Foreskin melanocyte (primary cell): ENCODE measurements at places on chromosomes 2 and 18.
A peak's percentile ranks its signal among the peaks of the same experiment; 100 is the strongest.

DNA sequence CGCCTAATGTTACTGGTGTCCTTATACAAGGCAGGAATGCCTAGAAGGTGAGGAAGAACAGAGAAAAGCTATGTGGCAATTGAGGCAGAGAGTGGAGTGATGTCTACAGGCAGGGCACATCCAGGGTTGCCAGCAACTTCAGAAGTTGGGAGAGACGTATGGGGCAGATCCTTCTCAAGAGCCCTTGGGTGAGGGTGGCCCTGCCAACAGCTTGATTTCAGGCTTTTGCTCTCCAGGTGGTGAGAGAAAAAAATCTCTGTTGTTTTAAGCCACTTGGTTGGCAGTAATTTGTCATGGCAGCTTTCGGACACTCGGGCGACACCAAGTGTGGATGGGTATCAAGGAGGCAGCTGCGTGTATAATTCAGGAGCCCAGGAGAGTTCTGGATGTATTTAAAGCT lies 217.4 kb upstream of the SMIM21 start:
- no peak for DNase-seq

GRCh38 chr18:905307-905947 lies 756 bp downstream of the ADCYAP1 start:
- no peak for DNase-seq

- peak; percentile 45 for DNase-seq
Observed at GRCh38 chr2:84314901-84315330, 144.2 kb downstream of the SUCLG1 start.

GRCh38 chr2:111099402-111099801 lies 21.3 kb upstream of the BCL2L11 start:
- peak; percentile 77 for DNase-seq

- DNase-seq: no peak
Observed at GRCh38 chr2:159960414-159960813, 102.0 kb downstream of the PLA2R1 start.

GRCh38 chr2:5285872-5286769 lies 406.1 kb upstream of the SOX11 start:
- DNase-seq: no peak

DNA sequence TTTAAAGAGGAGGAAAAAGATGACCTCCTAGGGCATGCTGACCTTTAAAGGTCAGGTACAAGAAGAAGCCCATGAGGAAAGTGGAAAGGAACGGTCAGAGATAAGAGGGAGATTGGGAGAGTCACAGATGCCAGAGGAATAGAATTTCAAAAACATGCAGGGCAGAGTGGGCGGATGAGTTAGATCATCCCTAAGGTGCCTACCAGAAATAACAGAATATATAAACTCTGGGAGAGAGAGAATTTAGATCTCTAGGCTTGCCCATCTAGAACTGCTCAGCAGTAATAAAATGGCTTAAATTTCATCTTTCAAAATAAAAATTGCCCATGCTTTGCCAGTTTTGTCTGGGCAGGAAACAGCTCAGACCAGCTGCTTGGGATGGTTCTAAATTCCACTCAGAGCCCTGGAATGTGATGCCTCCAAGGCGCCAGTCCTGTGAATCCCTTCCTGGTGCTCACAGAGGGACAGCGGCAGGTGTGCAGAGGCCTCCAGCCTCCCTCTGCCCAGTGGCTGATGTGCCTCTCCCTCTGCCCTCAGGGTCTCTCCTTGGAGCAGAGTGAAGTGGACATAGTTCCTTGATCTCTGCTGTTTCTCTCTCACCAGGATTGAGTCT lies 130.9 kb downstream of the ANTXR1 start:
- no peak for DNase-seq

- peak; percentile 79 for DNase-seq
Observed at GRCh38 chr18:68840554-68841263, 42.8 kb downstream of the CCDC102B start.

- no peak for DNase-seq
Observed at GRCh38 chr2:237361194-237362004, 52.6 kb downstream of the COL6A3 start.

DNA sequence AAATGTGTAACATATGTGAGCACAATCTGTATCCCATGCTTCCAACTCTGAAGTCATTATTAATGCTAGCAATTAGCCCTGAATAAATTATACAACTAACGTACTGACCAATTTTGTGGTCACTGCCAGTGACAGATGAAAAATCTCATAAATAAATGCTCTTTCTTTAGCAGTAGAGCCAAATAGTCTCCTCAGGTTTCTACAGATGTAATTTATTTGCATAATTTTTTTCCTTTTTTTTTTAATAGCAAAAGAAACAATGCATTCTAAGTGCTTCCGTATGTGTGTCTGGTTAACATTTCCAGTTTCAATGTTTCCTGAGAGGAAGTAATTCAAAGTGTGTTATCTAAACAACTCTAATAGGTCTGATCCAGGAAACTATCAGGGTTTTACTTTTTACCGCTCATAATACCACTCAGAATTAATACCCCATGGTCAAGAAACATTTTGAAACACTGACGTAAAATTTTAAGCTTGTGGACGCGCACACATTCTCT lies 108.4 kb downstream of the MEP1B start:
- no peak for DNase-seq

DNA sequence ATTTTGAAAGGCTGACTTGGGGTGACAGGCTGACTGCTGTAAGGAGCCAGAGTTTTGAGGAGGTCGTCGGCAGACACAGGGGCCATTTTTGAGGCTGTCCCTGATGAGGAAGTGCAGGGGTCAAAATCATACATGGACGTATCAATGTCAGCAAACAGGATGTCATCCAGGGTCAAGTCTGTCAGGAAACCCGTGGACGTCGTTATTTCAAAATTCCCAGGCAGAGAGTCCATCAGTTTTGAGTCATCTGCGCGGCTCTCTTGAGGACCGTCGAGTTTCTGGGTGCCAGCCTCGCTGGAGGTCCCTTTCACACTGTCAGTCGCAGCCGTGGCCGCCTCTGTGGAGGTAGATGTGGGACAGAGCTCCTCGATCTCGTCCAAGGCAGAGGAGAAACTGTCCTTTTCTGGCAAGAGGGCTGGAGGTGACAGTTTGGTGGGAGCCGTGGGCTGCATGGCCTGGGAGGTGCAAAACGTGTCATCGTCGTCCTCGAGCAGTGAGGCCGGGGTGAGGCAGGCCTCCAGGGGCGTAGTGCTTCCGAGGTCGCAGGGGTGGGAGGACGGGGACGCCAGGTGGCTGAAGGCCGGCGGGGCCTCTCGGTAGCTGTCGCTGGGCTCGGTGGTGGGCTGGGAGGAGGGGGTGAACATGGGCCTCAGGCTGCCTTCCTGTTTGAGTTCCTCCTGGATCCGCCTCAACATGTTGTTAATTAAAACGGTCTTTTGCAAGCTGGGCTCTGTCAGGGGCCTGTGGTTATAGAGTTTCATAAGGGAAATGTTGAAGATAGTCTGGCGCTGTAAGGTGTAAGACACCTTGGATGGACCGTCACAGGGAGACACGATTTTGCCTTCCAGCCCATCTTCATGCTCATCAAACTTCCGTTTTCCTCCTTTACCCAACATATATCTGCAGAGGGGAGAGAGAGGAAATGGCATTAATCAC lies 17.5 kb downstream of the SERTAD2 start:
- DNase-seq: no peak

- DNase-seq: no peak
Observed at GRCh38 chr2:237964194-237964577, 2.6 kb upstream of the UBE2F start.

DNA sequence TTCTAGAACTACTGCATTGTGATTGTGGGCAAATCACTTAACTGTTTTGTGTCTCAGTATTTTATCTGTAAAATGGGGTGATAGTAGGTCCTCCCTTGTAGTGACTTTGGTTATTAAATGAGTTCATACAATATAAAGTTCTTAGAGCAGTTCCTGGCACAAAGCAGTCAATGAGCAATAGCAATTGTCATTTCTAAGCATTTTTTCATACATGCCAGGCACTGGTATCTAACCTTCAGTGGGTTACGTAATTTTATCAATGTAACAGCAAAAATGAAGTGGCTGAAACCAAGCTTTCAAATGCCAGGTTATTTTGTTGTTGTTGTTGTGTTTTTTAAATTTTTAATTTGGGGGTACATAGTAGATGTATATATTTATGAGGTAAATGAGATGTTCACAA lies 401.9 kb downstream of the MEIS1 start:
- DNase-seq: no peak

DNA sequence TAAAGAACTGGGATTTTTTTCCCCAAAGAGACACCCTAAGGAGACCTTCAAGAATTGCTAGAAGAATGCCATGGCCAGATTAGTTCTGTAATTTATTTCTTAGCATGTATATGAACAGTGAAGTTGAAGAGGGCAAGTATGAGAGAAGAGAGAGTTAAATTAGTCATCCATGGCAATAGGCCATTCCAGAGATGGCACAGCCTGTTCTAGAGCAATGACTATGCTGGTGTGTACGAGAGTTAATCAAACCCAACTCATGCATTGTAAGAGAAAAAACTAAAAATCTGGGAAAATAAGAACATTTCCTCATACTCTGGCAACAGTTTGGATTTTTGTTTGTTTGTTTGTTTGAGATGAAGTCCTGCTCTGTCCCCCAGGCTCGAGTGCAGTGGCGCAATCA lies 112.1 kb upstream of the PIK3C3 start:
- no peak for DNase-seq
